ENCODE measurements at places on chromosomes 1 and 21.

DNA sequence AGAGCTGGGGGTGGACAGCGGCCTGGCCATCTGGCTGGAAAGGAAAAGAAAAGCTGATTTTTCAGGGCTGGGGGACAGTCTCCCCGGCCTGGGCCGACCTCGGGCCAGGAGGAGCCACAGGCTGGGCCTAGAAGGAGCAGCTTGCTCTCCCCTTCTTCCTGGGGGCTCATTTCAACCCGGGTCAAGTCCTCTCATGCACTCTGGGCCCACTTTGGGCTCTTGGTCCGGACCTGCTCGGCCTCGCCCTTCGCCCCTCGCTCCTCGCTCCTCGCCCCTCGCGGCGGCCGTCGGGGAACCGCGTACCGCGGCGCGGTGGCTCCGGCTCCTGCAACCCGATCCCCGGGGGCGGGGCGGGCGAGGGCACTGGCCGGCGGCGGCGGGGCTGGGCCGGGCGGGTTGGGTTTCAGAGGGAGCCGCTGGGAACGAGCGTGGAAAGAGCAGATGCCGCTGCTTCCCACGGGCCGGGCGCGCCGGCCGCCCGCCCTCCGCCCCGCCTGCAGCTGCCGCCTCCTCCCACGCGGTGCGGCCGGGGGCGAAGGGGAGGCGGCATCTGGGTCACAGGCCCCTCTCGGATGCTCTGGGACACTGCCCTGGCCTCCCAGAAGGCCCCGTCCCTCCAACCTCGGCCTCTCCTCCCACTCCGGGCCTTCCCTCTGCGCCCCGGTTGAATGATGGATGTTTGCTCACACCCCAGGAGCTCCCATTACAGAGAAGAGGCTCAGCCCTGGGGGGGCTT lies 6.6 kb downstream of the HEYL start:
- no peak for DNase-seq

GRCh38 chr1:210376836-210377372 lies 48.2 kb downstream of the HHAT start:
- DNase-seq = no peak

DNA sequence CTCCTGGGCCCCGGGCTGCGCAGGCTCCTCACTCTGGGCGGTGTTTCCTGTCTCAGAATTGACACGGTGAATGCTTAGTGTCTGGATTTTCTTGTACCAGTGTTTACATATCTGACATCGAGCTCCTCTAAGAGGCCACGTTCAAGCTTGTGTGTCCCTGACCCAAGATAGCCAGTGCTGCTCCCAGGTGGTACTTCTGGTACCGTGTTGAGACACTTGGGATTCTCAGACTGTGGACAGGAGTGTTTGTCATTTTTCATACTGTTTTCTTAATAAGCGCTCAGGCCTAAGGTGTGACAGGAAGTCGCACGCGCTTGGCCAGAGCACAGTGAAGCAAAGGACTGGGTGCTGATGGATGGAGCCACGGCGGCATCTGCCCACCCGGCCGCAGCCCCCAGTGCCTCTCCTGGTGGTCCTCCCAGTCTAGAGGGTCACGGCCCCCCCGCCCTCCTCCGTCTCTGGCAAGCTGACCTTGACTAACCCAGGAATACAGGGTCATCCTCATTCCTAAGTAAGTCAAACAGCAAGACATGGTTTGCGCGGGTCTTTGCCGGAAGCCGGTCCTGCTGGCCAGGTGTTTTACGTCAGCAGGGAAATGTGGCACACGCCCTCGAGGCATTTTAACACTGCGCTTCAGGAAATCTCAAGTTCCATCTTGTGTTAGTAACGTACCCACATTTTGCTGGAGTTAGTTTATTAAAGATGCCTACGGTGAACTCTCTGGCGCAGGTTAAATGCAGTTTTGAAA lies 8.0 kb downstream of the PEX10 start:
- DNase-seq = no peak

DNA sequence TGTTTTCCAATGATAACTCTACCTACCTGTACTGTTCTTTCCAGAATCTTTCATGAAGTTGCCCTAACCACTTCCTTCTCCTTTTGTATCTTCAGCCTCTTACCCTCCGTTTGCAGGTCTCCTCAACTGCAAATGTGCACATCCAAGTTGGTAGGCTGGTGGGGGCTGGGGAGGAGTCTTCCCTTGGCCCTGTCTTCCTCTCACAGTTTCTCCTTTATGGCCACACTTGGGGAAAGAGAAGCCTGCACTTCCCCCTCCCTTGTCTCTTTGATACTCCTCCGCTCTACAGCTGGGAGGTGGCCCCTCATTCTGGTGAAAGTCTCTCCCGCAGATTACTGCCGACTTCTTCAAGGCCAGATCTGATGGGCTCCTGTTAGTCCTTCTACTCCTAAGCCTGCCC lies 26.9 kb upstream of the GPR88 start:
- DNase-seq = no peak

- no peak for DNase-seq
These were observed 3.1 kb upstream of the LMNA start for GRCh38 chr1:156111355-156111962.

DNA sequence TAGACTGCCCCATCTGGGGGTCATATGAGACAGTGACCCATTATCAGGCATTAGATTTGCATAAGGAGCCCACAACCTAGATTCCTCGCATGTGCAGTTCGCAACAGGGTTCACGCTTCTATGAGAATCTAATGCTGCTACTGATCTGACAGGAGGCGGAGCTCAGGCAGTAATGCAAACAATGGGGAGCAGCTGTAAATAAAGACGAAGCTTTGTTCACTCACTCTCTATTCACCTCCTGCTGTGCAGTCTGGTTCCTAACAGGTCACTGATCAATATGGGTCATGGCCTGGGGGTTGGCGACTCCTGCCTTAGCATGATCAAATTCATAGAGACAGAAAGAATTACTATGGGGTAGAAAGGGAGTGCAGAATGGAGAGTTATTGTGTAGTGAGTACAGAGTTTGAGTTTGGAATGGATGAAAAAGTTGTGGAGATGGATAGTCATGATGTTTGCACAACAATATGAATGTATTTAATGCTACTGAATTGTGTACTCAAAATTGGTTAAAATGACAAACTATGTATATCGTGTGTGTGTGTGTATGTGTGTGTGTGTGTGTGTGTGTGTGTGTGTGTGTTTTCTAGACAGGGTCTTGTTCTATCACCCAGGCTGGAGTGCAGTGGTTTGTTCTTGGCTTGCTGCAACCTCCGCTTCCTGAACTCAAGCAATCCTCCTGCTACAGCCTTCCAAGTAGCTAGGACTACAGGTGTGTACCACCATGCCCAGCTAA lies 42.2 kb downstream of the BTF3L4 start:
- no peak for DNase-seq

GRCh38 chr1:182304218-182304617 lies 87.4 kb downstream of the GLUL start:
- DNase-seq = no peak

GRCh38 chr1:198833706-198834503 lies 195.1 kb downstream of the PTPRC start:
- DNase-seq = no peak

DNA sequence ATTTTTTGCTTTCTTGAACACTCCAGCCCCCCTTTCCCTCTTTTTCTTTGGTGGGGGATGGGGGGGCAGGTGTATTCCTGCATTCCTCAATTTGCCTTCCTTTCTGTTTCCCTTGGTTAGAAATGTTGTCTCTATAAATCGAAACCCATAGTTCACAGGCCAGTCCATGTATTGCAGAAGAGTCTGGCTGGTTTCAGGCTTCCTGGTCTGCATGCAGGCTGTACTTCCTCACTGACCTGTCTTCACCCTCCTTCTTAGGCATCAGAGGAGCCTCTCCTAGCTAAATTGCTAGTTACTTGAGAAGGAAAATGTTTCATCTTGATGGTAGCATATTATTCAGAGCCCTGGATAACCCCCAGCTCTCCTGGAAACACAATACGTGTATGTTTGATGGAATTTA lies 140.0 kb downstream of the SPATA46 start:
- no peak for DNase-seq

GRCh38 chr1:52554756-52555155 lies 1.9 kb upstream of the TUT4 start:
- no peak for DNase-seq

- DNase-seq = no peak
These were observed 108.5 kb upstream of the KCTD3 start for GRCh38 chr1:215458562-215458961.
